GM23248 (cell line): ENCODE measurements at places on chromosomes 16 and 17. TPM values are rescaled to one million over a fixed set of nuclear protein-coding genes. Genes with fewer than 3 reads are reported as not detected.

The SLC35G6 gene
- not detected in 2 replicates for total RNA-seq

The DOC2B gene
- not detected in 2 replicates for total RNA-seq

The FLII gene
- total RNA-seq, result 250 and 306 TPM in 2 replicates

The SLC5A10 gene
- total RNA-seq, result not detected in 2 replicates

DNA sequence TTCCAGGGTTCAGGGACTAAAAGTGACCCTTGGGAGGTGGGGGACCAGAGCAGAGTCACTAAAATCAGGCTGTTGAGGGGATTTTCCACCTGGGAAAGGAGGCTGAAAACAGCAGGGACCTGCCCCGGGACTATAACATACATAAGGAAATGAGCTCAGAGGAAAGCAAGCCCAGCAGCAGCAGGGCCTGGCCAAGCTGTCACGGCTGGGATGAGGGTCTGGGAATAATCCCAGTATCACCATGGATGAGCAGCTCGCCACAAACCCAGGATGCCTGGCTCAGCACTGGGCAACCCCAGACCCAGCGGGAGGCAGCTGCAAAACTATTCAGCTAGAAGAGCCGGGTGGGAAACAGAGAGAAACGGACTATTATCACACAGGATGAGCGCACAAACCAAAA lies 72.4 kb downstream of the RPH3AL start:
- H3K36me3 ChIP-seq, result no peaks in the 10 kb centered on the region
- H3K27ac ChIP-seq, result no peak overlapping the region

- no peak overlapping the region for H3K27ac ChIP-seq
- no peaks in the 10 kb centered on the region for H3K27me3 ChIP-seq
- DNase-seq, result peak; percentile 69
- H3K4me3 ChIP-seq, result no peak overlapping the region
These were observed 130.8 kb downstream of the XYLT1 start for GRCh38 chr16:17339764-17340541.

- peaks cover 36% of the 10 kb centered on the region for H3K27me3 ChIP-seq
- H3K4me1 ChIP-seq, result no peaks in the 10 kb centered on the region
- no peak for DNase-seq
- no peak overlapping the region for H3K4me3 ChIP-seq
These were observed 2.6 kb downstream of the BAIAP3 start for GRCh38 chr16:1335996-1336395.

- no peaks in the 10 kb centered on the region for H3K36me3 ChIP-seq
- H3K27me3 ChIP-seq, result no peaks in the 10 kb centered on the region
- H3K4me1 ChIP-seq, result peaks cover 13% of the 10 kb centered on the region
- no peak overlapping the region for H3K4me3 ChIP-seq
- H3K27ac ChIP-seq, result no peak overlapping the region
These were observed 21.6 kb upstream of the METRNL start for GRCh38 chr17:83057793-83058265.

DNA sequence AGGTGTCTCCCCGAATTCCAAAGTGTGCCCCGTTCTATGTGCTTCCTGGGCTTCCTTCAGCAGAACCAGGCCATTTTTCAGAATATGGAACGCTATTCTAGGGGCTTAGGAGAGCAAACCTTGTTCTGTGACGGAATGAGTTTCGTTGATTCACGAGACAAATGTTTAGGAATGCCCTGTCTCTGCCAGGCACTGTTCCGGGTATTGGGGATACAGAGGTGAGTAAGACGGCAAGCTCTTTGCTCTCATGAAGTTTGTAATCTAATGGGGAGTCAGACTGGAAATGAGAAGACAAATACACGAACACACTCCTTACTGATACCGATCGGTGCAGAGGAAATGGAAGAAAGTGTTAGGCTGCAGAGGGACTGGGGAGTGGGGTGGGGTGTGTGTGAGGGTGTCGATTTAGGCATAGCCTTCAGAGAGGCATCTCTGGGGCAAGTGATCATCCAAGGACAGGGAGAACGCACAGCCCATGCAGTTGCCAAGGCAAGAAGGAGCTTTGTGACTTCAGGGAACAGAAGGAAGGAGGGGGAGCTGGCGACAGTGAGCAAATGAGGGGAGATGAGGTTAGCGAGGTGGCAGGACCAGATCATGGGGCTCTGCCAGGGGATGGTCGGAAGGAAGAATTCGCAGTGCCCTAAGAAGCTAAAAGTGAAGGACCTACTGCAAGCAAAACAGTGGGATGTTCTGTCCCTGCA lies 189.6 kb downstream of the MSI2 start:
- no peaks in the 10 kb centered on the region for H3K27me3 ChIP-seq
- no peak overlapping the region for H3K27ac ChIP-seq
- DNase-seq, result no peak
- H3K36me3 ChIP-seq, result no peaks in the 10 kb centered on the region

GRCh38 chr17:50355336-50355700 lies 9.4 kb downstream of the XYLT2 start:
- H3K4me3 ChIP-seq, result no peak overlapping the region
- H3K36me3 ChIP-seq, result peaks cover 7% of the 10 kb centered on the region; the same call in 1 of the 2 replicates
- H3K27ac ChIP-seq, result no peak overlapping the region
- no peaks in the 10 kb centered on the region for H3K27me3 ChIP-seq
- DNase-seq, result no peak

- no peak overlapping the region for H3K27ac ChIP-seq
- H3K4me3 ChIP-seq, result no peak overlapping the region
- no peaks in the 10 kb centered on the region; the same call in none of the 2 replicates for H3K27me3 ChIP-seq
- no peaks in the 10 kb centered on the region for H3K36me3 ChIP-seq
These were observed 7.4 kb downstream of the CIBAR2 start for GRCh38 chr16:85104821-85105391.

GRCh38 chr17:66717641-66718058 lies 117.3 kb upstream of the CACNG5 start:
- no peaks in the 10 kb centered on the region for H3K36me3 ChIP-seq
- no peak for DNase-seq
- H3K4me3 ChIP-seq, result no peak overlapping the region
- no peaks in the 10 kb centered on the region for H3K4me1 ChIP-seq

GRCh38 chr16:73371584-73372319 lies 323.8 kb upstream of the ZFHX3 start:
- no peak for DNase-seq
- no peaks in the 10 kb centered on the region for H3K4me1 ChIP-seq
- no peaks in the 10 kb centered on the region for H3K36me3 ChIP-seq
- peaks cover 21% of the 10 kb centered on the region; the same call in 1 of the 2 replicates for H3K27me3 ChIP-seq
- no peak overlapping the region for H3K27ac ChIP-seq
- H3K4me3 ChIP-seq, result no peak overlapping the region

DNA sequence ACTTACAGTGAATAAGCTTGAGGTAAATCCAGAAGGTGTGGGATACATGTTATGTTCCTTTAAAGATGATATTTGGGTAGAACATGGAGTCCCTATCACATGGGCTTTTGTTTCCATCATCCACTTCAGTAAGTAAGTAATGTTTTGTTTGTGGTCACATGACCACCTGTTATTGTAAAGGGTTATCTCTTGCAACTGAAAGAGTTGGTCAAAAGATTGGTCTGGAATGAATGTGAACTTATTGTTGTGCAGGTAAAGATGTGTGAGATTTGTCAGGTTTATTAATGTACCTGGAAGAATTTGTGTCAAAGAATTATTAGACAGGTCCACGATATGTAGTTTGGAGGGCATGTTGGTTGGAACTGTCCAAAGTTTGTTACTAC lies 1.6 kb downstream of the OMG start:
- no peaks in the 10 kb centered on the region for H3K4me1 ChIP-seq
- no peak overlapping the region for H3K4me3 ChIP-seq
- H3K27me3 ChIP-seq, result no peaks in the 10 kb centered on the region
- peaks cover 7% of the 10 kb centered on the region; the same call in 1 of the 2 replicates for H3K36me3 ChIP-seq

DNA sequence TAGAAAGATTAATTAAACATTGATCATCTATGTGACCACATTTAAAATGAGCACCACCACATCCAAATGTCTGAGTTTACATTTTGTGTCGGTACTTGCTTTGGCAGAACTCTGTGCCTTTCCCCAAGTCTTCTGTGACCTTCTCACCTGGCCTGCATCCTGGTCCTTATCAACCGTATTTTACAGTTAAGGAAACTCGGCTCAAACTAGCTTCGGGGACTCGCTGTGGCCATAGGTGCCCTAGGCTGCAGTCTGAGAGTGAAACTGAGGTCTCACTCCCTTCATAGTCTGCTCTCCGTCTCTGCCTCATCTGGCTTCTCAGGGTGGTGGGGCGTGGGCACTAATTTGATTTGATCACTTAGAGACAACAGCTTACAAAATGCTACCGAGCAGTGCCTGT lies 555.5 kb downstream of the WWOX start:
- no peaks in the 10 kb centered on the region for H3K36me3 ChIP-seq
- no peak overlapping the region for H3K4me3 ChIP-seq
- H3K27me3 ChIP-seq, result no peaks in the 10 kb centered on the region
- no peaks in the 10 kb centered on the region for H3K4me1 ChIP-seq

DNA sequence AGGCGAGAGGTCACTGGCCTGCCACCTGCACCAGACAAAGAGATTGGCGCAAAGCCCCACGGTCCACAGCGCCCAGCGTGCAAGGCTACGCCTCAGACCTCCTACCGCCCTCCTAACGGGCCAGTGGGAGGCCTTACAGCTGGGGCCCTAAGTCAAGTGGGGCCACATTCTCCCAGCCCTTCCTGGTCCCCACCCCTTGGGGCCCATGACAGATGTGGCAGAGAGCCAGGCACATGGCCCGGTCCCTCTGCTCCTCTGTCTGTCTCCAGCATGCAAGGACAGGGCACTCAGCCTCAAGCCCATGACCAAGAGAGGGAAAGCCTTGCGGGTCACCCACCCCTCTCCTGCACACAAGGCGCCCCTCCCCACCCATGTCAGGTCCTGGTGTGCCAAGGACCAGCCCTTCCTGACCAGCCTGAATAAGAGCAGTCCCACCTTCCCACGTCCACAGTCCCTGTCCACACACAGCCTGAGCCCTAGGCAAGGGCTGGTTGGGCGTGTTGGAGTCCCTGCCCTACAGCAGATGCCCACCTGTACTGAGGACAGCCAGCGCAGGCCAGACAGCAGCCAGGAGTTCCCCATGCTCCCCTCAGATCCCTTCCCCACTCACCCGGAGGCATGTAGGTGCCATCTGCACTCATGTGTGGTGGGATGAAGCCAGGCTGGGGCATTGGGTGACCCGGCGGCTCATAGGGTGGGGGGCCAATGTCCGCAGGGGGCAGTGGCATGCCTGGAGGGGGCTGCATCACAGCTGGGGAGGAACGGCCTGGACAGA lies 25.3 kb downstream of the CDIP1 start:
- no peaks in the 10 kb centered on the region for H3K27me3 ChIP-seq
- DNase-seq, result no peak
- H3K4me3 ChIP-seq, result no peak overlapping the region
- 0 out of 2 replicates have a peak, but pooled peaks cover 4% of the 10 kb centered on the region for H3K36me3 ChIP-seq

DNA sequence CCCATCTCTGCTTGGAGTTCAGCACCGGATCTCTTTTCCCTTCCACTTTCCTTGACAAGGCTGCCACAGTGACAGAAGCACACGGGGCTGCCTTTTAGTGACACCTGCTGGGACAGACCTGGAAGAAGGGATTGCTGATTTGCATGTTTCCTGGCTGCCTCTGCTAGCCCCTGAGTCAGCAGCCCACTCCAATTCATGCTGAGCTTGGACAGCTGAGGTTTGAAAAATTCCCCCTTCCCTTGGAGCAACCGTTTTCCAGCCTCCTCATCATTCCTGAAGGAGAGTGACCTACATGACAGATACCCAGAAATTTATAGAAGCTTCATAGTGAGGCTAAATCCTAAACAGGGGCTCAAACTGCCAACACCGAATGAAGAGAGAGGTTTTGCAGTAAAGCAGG lies 18.8 kb upstream of the RBL2 start:
- no peaks in the 10 kb centered on the region for H3K36me3 ChIP-seq
- no peaks in the 10 kb centered on the region for H3K27me3 ChIP-seq
- no peak overlapping the region for H3K4me3 ChIP-seq
- no peak for DNase-seq
- H3K4me1 ChIP-seq, result no peaks in the 10 kb centered on the region

DNA sequence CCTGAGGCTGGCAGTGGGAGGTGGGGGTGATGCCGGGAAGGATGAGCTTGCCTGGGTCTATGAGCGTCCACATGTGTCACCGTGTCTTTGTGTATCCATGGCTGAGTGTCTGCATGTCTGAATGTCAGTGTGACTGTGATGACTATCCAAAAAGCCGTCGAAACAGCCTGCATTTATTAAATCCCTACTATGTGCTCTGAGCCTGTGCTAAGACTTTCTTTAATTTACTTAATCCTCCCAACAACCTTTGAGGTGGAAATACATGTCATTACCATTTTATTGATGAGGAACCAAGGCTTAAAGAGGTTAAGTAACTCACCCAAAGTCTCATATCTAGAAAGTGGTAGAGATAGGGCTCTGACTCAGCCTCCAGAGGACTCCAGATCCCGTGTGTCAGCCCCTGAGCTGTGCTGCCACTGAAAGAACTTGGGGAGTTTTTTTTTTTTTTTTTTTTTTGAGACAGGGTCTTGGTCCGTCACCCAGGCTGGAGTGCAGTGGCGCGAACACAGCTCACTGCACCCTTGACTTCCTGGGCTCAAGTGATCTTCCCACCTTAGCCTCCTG lies 20.0 kb downstream of the ARHGAP23 start:
- peaks cover 60% of the 10 kb centered on the region for H3K4me1 ChIP-seq
- H3K27ac ChIP-seq, result peak overlapping the region; percentile 3; the same call in 1 of the 2 replicates
- H3K27me3 ChIP-seq, result no peaks in the 10 kb centered on the region
- no peaks in the 10 kb centered on the region for H3K36me3 ChIP-seq
- peak; percentile 57 for DNase-seq
- no peak overlapping the region for H3K4me3 ChIP-seq

DNA sequence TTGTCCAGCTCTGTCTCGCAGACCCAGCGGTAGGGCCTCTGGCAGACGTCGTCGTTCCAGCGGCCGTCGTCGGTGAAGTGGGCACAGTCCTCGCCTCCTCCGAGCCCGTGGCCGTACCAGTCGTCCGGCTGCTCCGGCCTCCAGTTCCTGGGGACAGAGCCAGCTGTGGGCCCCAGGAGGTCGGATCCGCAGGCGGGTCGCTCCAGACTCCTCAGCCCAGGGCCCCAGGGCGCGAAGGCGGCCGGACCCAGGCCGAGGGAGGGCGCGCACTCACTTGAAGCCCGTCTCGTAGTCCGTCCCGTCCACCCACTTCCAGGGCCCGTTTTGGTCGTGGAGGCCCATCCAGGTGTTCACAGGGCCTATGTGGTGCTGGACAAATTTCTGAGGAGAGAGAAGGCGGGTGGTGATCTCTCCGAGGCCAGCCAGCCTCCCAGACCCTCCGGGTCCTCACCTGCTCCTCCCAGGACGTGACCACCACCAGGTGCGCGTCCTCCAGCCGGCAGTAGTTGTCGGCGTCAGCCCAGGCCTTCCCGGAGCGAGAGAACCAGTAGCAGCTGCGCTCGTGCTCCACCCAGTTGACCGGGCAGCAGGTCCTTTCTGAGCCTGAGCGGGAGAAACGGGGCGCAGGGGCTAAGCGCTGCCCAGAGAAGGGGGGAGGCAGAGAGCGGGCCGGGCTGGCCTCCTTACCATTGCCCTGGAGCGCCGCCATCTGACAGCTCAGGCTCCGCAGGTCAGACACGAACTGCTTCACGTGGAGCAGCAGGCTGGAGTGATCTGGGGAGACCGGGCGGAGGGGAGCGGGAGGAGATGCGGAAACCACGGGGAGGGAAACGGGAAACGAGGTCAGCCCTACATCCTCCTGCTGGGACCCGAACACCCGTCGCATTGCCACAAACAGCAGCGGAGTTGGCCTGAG lies 5.2 kb downstream of the ASGR1 start:
- H3K4me3 ChIP-seq, result no peak overlapping the region
- H3K4me1 ChIP-seq, result 0 out of 2 replicates have a peak, but pooled peaks cover 5% of the 10 kb centered on the region
- H3K27me3 ChIP-seq, result no peaks in the 10 kb centered on the region
- no peaks in the 10 kb centered on the region for H3K36me3 ChIP-seq
- DNase-seq, result peak; percentile 51

- H3K36me3 ChIP-seq, result no peaks in the 10 kb centered on the region
- no peaks in the 10 kb centered on the region for H3K27me3 ChIP-seq
- H3K4me1 ChIP-seq, result no peaks in the 10 kb centered on the region
- no peak overlapping the region for H3K4me3 ChIP-seq
These were observed 12.0 kb upstream of the SRSF1 start for GRCh38 chr17:58019039-58019438.
